ENCODE measurements at places on chromosomes 11 and 22. TPM values are rescaled to one million over a fixed set of nuclear protein-coding genes. Genes with fewer than 3 reads are reported as not detected.

DNA sequence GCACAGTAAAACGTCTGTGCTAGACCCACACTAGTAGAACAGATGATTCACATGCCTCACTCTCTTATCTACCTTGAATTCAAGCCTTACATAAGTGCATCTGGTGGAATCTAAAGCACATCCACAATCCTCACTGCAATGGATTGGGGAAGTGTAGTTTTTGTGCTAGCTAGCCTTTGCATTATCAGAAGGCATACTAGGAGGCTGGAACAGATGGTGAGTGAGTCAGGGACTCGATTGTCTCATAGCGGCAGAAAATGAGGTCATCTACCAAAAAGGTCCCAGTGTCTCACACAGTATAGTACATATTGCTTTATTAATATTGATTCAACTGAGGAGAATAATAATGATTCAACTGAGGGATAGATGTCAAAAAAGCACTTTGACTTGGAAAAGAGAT is 9.3 kb downstream of the MSANTD4 start:
- no peak for DNase-seq

- peak; percentile 70 for DNase-seq
Measured at GRCh38 chr11:7892840-7893254, 38.2 kb downstream of the OR10A6 start.

DNA sequence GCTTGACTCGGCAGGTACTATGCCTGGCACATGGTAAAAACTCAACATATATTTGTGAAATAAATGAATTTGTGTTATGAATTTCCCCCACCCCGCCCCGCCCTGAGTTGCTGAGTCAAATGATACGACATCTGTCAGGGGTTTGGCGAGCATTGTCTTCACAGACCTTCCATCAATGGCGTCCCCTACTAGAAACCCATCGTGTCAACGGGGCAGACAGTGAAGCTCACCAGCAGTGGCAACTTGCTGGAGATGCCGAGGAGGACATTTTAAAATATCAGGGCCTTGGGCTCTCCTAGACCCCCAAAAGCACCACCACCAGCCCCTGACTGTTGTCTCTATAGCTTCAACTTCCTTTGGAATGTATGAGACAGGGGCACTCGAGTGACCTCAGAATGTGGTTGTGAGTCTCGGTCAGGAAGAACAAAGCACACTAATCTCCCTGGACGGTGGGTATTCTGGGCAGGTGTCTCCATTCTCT is 761 bp upstream of the NXF1 start:
- no peak for DNase-seq

- no peak for DNase-seq
Measured at GRCh38 chr11:130801333-130802122, 114.8 kb downstream of the SNX19 start.

- no peak for DNase-seq
Measured at GRCh38 chr22:32058656-32059260, 15.7 kb downstream of the SLC5A1 start.

DNA sequence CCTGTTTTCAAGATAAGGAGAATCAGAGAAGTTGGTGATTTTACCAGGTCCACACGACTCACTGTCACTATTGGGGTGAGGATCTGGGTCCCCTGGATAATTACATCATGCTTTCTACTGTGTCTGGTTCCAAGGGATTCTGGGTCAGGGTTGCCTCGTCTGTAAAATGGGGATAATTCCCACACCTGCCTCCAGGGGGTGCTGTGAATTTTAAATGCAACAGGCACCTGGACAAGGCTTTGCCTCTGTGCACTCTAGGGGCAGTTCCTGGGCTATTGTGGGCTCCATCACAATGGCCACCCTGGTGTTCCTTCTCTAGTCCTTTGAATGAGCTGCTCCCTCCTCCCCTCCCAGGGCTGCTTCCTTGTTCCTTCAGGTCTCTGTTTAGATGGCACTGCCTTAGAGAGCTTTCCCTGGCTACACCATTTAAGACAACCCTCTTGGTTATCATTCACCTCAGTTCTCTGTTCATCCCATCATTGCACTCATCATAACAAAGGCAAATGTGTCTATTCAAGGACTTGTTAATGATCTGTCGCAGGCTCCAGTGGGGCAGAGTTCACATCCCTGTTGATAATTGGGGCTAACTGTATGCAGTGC is 178.6 kb downstream of the MIAT start:
- DNase-seq, result peak; percentile 36

GRCh38 chr11:515131-515530 is 8.1 kb upstream of the RNH1 start:
- DNase-seq, result no peak

GRCh38 chr11:125074511-125075241 is 11.6 kb downstream of the SLC37A2 start:
- no peak for DNase-seq

GRCh38 chr22:47206666-47207218 is 444.3 kb downstream of the TBC1D22A start:
- peak; percentile 14 for DNase-seq

- DNase-seq, result no peak
Measured at GRCh38 chr22:25420925-25421904, 143.3 kb upstream of the GRK3 start.

GRCh38 chr22:30453731-30454510 is 17.9 kb downstream of the SEC14L3 start:
- DNase-seq, result no peak

GRCh38 chr22:21012446-21013407 is 2.2 kb upstream of the P2RX6 start:
- DNase-seq, result no peak

GRCh38 chr11:123188508-123189165 is 6.4 kb downstream of the CLMP start:
- DNase-seq, result peak; percentile 54

DNA sequence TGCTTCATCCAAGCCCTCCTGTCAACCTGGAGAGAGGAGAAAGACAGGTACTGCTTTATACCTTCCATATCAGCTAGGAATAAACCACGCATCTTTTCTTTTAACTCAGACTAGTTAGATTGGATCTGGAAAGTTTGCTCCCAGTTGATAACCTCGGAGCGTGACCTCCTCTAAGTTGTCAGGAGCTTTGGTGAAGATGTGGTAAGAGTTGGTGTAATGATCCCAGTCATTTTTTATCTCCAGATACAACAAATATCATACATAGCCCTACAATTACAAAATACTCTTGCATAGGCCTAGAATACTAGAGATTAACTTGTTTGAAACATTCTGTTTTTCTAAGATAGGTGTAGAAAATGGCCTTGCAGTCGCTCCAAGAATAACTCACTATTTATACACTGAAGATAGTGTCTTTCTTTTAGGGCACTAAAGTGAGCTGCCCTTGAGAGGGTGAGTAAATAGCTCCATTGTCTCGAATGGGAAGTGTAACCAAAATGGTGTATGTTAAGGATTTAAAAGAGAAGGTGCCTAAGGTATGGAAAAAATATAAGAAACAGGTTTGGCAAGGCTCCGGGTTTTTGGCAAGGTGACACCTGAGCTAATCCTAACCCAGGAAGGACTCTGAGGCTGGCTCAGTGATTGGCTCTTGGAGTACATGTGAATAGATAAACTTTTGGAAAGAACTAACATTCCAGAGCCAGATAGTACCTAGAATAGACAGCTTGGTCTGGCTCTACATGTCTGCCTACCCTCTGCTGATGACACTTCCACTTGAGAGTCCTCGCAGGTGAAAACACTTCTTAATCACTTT is 59.4 kb downstream of the GLYATL1 start:
- DNase-seq, result peak; percentile 57

- DNase-seq, result no peak
Measured at GRCh38 chr11:113106507-113106906, 145.3 kb downstream of the NCAM1 start.

DNA sequence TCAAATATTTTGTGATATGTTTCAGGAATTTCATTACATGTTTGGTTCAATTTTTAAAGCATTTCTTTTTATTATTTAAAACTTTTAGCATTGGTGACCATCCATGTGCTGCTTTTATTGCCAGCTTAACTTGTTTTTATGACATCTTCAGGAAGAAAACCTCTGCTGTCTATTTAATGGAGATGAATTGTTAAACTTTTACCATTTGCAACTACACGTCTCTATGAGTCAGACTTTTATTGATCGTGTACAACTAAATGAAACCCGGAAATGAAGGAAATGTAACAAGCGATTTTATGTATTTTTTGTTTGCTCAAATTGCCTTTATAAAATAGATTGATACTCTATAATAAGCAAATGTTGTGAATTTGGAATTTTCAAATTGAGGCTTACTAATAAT is 113.0 kb downstream of the PTPRJ start:
- no peak for DNase-seq

DNA sequence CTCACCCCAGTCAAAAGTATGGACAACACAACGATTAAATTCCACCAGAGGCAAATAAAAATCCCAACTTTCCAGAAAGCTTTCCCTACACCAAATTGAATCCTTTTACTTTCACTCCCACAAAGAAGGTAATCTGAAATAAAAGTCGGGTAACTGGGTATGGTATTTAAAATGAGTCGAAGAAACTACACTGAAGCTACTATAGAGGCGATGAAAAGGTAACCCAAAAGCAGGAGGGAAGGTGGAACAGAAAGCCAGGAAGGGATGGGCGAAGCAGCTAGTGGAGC is 1.1 kb downstream of the PICALM start:
- no peak for DNase-seq

DNA sequence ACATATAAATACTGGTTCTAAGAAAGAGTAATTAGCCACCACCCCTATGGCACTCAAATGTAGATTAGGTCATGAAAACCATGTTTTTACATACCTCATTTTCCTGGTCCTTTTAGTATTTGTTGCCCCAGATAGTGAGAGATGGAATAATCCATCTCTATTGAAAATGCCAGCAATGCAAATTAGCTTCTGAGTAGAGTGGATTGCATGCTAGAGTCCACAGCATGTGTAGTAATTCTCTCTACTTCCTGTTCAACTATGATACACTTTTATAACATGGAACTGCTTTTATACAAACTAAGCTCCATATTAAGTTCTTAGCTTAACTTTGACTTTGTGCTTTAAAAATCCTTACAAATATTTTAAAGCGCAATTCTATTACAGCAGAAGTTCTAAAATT is 73.2 kb downstream of the TRPC6 start:
- no peak for DNase-seq

- DNase-seq, result no peak
Measured at GRCh38 chr11:33448461-33449130, 191.4 kb downstream of the HIPK3 start.

DNA sequence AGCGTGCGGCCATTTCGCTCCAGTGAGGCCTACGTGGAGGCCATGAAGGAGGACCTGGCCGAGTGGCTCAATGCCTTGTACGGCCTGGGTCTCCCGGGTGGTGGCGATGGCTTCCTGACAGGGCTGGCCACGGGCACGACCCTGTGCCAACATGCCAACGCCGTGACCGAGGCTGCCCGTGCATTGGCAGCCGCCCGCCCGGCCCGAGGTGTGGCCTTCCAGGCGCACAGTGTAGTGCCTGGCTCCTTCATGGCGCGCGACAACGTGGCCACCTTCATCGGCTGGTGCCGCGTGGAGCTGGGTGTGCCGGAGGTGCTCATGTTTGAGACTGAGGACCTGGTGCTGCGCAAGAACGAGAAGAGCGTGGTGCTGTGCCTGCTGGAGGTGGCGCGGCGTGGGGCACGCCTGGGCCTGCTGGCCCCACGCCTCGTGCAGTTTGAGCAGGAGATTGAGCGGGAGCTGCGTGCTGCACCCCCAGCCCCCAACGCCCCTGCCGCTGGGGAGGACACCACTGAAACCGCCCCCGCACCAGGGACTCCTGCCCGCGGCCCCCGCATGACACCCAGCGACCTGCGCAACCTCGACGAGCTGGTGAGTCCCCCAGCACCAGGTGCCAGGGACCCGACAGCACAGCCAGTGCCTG is 1.8 kb downstream of the GAS2L1 start:
- no peak for DNase-seq

DNA sequence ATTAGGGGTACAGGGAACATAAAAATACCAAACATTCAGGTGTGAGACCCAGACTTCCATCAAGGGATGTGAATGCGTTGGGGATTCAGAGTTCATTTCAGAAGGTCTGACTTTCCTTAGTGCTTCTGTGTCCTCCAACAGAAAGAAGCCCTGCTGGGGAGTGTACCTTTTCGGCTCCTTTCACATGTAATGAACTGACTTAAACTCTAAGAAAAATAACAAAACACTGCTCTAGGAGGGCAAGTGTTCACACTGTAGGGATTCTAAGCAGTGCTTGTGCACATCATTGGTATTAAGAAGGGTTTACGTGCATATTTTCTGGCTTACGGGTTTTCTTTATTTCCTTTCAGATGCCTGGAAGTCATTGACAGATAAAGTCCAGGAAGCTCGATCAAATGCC is 15.7 kb upstream of the TTC36 start:
- DNase-seq, result no peak

DNA sequence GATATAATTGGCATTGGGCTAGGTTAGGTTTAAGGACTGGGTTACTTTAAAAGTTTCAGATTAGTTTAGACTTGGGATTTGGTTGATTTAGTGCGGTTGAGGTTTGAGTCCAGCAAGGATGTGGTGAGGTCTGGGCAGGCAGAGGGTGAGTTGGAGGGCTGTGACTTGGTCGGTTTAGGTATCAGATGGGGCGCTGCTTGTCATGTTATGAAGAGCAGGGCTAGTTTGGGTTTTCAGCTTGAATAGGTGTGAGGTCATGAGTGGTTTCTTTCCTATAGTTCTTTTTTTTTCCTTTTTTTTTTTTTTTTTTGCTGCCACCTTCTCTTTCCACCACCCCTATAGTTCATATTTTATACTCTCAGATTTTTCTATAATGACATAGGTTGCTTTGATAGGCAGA is 4.8 kb downstream of the CLCF1 start:
- no peak for DNase-seq

GRCh38 chr11:17652556-17652955 is 66.8 kb upstream of the MYOD1 start:
- DNase-seq, result no peak

- DNase-seq, result no peak
Measured at GRCh38 chr22:48277868-48278581, 1515.6 kb downstream of the TBC1D22A start.

- no peak for DNase-seq
Measured at GRCh38 chr11:64684357-64684756, 38.6 kb downstream of the NRXN2 start.

CASP1 gene
- total RNA-seq, result 9.9 TPM

PGA3 gene
- 55,790 TPM for total RNA-seq

HIC2 gene
- 4.9 TPM for total RNA-seq

PAX6 gene
- total RNA-seq, result 0.45 TPM

MIOX gene
- total RNA-seq, result not detected

SPDYC gene
- not detected for total RNA-seq

IGLL1 gene
- not detected for total RNA-seq

TLCD5 gene
- 3.9 TPM for total RNA-seq

PNPLA5 gene
- not detected for total RNA-seq

OR52E8 gene
- not detected for total RNA-seq
